ENCODE measurements at places on chromosomes 7 and 10.

DNA sequence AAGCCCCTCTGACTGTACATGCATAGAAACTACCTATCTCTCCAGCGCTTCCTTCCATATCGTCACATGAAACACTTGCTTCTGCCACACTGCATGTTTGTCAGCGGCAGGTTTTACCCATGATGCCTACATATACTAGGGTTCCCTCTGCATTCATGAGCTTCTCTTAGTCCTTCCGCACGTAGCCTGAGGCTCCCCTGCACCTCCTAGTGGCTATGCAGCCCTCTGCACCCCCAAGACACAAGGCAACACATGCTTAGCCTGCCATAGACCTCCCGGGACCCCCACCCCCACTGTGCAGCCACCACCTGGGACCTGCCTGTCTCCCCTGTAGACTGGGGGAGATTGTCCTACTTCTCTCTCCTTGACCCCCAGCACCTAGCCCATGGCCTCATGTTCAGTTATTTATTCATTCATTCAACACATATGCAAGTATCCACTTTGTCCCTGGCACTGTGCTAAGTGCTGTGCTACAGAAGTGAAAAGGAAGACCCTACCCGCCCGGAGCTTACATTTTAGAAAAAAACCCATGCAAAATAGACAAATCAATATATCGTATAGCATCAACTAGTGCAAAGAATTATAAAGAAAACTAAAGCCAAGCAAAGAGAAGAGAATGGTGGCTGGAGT, 23.5 kb downstream of the TMEM273 start:
- no peak for DNase-seq

DNA sequence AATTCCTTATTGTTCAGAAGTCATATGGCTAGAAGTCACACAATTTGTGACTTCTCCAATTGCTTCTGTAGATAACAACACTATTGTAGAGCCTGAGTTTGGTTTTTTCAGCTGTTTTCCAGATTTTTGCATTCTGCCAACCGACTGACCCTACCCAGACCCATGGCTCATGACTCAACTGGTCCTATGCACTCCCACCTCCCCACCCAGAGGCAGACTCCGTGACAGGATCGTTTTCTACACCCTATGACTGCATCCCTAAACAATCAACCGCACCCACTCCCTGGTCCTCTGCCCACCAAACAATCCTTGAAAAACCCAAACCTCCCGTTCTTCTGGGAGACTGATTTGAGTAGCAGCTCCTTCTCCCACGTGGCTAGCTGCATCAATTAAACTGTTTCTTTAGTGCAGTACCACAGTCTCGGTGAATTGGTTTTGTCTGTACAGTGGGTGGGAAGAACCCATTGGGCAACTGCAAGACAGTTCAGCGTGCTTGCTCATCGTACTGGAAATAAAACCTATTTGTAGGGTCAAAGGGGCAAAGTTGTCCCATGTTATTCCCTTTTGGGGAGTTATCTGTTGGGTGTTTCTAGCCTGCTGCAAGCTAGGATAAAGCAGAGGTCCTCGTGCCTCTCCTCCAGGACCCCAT, 150.3 kb upstream of the FAM20C start:
- DNase-seq: no peak

DNA sequence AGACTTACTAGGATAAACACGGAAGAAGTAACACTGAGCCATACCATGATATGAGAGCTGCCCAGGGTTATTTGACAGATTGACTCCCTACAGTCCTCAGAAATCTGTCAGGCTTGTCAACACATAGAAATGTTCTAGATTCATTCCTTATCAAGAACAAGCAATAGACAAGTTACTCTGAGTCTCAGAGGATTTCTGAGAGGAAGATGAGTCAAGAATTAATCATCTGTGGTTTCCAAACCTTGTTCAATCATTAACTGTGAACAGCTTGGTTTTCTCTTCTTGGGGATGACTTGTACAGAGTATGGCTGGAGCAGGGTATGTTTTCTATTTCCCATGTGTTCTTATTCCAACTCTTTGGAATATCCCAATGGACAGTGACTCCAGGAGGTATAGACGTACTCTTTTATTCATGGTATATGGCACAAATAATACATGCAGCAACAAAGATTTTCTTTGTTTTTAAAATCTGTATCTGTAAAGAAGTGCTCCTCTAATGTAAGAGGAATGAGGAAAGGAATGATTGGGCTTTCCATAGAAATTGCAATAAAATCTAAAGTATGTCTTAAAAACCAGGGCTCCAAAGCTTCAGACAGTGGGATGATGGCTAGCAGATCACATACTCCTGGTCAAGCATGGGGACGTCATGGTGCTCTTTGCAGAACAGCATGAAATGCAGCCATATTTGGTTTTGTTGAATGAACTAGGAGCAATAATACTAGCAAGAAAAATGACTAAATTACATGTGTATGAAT, 11.9 kb upstream of the SFR1 start:
- no peak for DNase-seq

DNA sequence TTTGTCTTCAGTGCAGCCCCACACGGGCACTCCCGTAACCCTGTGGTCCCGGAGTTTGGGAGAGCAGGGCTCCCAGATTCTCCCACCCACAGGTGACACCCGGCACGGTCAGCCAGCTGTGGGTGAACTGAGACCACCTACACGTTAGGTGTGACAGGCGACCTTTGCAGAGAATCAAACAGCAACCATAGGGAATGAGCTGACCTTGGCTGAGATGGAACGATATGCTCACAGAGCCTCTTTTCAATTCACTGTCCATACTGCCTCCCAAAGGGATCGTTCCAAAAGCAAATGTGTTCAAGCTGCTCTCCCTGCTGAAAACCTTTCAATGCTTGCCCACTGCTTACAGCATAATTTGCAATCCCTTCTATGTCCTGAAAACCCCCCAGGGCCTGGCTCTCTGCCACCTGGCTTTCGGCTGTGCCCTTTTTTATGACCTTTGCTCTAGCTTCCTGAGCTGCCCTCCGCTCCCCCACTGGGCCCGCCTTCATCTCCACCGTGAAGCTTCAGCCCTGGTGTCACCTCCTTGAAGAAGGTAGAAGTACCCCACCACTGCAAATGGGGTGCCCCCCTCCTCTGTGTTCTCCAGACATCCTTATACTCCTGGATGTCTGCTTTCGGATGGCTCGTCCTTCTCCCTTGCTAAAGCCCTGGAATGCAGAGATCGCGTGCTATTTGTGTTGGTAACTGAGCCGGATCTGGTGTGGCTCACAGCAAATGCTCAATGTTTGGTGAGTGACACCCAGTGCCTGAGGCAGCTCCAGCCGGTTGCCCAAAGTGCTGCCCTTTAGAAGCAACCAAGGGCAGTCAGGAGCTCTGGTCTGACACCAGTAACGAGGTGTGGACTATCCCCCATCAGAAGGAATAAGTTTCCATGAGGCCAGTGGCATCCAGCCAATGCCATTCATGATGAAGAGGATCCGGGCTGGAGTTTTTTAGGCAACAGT, 90.4 kb downstream of the KIAA1549 start:
- no peak for DNase-seq

DNA sequence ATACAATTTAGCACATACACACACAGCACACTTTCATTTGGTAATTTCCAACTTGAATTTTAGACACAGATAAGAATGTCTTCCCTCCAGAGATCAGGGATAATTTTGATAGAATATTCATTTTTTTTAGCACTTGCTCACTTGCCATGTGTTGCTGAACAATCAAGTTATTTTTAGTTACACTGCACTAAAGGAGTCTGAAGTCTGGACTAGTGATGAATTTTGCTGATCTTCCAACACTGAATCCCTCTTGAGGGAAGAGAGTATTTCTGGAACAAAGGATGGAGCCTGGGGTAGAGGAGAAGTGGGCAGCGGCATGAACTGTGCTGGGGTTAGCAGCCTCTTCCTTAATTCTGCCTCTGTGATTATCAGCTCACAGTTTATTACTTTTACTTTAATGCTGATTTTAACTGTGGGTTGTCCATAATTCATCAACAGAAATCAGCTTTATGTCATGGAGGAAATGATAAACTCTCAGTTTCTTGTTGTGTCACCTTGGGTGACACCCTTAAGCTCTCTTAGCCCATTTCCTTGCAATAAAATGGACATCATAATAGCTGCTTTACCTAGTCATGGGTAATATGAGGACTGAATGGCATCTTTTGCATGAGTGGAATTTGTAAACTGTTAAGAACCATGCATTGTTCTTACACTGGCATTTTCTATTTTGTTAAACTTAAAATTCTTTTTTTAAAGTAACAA, 32.1 kb downstream of the SGPL1 start:
- no peak for DNase-seq

Measured in central memory CD8-positive, alpha-beta T cell (primary cell).